ENCODE measurements at places on chromosomes 5 and 9.

DNA sequence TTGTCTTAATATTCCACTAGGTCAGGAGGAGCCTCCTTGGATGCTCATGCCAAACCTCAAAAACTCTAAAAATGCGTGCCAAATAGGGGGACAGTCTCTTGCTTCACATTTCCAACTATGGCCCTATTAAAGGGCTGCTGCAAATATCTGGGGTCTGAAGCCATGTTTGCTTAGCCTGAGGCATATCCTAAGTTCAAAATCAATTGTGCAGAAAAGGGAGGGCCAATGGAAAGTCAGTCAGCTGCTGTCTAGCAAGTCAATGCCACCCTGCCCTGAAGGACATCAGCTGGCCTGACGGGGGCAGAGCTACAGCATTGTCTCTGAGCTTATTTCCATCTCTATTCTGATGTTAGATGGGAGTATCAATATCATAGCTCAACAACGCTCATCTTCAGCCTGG, 93.6 kb downstream of the SH3TC2 start:
- no peak for DNase-seq

DNA sequence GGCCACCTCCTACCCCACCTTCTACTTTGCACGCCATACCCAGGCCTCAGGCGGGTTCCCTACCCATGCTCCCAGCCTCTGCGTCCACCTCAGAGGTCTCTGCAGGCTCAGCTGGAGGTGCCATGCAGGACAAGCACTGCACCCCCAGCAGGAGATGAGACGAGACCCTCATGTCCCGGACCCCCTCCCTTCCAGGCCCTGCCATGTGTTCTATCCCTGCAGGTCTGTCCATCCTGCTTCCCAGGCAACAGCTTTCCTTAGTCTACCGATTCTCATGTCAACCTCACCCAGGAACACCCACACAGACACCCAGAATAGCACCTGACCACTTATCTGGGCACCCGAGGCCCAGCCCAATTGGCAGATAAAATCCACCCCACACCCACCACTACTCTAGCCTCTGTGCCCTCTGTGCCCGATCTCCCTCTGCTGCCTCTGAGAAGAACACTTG, 52.1 kb downstream of the SEMA4D start:
- DNase-seq = no peak

- no peak for DNase-seq
Observed at GRCh38 chr5:170421826-170422225, 32.7 kb upstream of the KCNMB1 start.

- peak; percentile 43 for DNase-seq
Observed at GRCh38 chr9:68637020-68637419, 68.0 kb upstream of the PIP5K1B start.

GRCh38 chr5:50709471-50709870, 43.0 kb downstream of the PARP8 start:
- DNase-seq = no peak

- peak; percentile 20 for DNase-seq
Observed at GRCh38 chr5:103424026-103424425, 138.6 kb downstream of the NUDT12 start.

DNA sequence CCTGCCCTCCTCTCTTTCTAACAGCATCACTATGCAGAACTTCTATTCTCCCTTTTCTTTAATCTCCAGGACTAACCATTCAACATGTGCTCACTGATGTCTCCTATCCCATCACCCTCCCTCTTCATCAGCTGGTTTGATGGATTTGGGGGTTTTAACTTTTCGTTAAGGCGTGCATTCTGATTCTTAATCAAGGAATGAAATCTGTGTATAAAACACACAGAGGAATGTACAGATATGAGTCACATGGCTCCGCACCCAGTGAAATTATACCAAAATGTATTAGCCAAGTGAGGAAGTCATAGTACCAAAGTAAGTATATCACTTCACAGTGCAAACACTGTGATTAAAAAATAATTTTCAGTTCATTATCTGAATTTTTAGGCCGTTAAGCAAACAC, 35.2 kb downstream of the MARCHF11 start:
- DNase-seq = no peak

GRCh38 chr9:77587042-77587441, 61.1 kb downstream of the GNA14 start:
- DNase-seq = no peak

GRCh38 chr9:114769624-114770023, 36.2 kb downstream of the TNFSF15 start:
- no peak for DNase-seq

- DNase-seq = no peak
Observed at GRCh38 chr9:135080286-135081263, 6.9 kb upstream of the OLFM1 start.

- DNase-seq = no peak
Observed at GRCh38 chr5:142619815-142620214, 66.1 kb downstream of the FGF1 start.

DNA sequence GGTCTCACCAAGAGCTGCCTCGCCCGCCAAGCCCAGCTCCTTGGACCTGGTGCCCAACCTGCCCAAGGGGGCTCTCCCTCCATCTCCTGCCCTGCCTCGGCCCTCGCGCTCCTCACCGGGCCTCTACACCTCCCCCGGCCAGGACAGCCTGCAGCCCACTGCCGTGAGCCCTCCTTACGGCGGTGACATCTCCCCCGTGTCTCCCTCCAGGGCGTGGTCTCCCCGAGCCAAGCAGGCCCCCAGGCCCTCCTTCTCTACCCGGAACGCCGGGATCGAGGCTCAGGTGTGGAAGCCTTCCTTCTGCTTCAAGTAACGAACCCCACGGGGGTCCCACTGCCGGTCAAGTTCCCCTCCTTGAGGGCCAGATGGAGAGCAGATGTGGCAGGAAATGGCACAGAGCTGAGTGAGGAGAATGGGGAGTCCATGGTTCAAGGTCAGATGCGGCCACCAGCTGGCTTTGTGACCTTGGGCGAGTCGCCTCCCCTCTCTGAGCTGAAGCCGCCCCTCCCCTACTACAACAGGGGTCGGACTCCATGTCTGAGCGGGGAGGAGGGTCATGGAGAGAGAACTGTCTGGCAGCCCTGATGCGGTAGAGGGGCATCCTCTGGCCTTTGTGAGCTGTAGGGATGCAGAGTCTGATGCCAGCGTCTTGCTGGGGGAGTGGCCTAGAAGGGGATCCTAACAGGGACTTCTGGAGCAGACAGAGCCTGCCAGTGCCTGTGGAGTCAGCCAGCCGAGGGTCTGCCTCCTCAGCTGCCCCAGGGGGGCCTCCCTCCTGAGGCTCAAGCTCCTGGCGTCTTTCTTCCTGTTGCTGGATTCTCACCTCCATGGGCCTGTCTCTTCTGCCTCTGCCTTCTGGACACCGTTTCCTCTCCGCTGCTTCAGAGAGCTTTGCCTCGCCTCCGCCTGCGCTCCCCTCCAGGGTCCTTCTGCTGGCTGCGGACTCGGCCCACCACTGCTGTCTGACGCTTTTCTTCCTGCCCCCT, 9.9 kb downstream of the SYNPO start:
- DNase-seq = no peak

DNA sequence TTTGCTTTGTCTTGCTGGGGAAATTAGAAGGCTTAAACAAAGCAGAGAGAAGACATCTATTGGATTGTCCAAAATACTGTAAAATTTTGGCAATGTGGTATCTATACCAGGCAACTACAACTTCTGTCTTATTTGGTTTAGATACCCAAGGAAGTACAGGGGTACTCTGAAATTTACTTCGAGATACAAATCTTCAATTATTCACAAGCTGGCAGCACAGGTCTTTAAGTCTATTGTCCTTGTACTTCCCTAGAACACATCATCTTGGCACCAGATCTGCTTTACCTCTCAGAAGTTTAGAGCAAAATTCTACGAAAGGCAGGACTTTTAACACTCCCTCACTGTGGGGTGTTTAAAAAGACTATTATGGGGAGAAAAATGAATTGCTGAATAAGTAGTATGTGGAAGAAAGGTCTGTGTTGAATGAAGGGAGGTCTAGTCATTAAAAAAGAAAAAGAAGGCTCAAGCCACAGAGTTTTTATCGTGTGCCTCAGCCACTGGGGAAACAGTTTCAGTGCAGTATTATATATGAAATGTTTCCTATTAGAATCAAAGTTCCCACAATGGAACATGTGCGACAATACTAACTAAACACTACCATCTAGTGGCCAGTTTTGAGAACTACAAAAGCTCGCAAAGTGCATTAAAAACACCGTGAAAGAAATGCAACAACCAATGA, 93.7 kb downstream of the PDE4D start:
- DNase-seq = peak; percentile 38

DNA sequence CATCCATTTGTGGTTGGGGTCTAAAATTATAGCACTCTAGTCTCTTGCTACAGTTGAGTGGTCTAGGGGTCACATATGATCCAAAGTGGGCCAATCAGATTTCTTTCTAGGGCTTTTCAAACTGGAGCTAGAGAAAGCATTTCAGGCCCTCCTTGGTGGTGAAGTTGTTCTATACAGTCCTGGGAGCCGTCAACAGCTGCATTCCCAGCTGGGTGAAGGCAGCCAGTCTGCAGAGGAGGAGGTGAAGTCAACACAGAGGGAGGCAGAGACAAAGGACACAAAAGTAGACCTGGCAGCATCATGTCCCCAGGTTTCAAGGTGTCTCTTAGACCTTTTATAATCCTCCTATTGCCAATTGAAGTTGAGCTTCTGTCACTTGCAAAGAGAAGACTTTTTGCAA, 518.2 kb downstream of the BNC2 start:
- DNase-seq = no peak

GRCh38 chr9:121662891-121663580, 11.6 kb downstream of the DAB2IP start:
- no peak for DNase-seq

DNA sequence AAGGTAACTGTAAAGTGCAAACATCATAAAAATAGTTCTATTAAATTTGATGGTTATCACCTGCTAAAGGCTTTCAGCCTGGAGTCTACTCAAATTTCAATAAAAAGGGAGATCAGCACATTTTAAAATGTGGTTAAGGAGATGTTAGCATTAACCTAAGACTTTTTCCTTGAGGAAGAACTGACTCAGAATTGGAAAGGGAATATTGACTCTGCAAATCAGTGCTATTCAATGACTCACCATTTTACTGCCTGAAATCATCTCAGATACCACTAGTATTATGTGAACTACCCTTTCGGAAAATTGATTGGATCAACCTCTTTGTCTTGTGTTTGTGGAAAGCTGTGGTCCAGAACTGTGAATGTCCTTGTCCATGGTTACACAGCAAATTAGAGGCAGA, 113.3 kb downstream of the ADRB2 start:
- no peak for DNase-seq

- no peak for DNase-seq
Observed at GRCh38 chr9:80866576-80867227, 822.6 kb downstream of the TLE1 start.

GRCh38 chr9:134233022-134233421, 68.7 kb upstream of the RNU6ATAC start:
- no peak for DNase-seq

GRCh38 chr5:5755888-5756287, 333.4 kb downstream of the ICE1 start:
- DNase-seq = no peak

- no peak for DNase-seq
Observed at GRCh38 chr9:107644733-107645463, 155.3 kb upstream of the KLF4 start.

DNA sequence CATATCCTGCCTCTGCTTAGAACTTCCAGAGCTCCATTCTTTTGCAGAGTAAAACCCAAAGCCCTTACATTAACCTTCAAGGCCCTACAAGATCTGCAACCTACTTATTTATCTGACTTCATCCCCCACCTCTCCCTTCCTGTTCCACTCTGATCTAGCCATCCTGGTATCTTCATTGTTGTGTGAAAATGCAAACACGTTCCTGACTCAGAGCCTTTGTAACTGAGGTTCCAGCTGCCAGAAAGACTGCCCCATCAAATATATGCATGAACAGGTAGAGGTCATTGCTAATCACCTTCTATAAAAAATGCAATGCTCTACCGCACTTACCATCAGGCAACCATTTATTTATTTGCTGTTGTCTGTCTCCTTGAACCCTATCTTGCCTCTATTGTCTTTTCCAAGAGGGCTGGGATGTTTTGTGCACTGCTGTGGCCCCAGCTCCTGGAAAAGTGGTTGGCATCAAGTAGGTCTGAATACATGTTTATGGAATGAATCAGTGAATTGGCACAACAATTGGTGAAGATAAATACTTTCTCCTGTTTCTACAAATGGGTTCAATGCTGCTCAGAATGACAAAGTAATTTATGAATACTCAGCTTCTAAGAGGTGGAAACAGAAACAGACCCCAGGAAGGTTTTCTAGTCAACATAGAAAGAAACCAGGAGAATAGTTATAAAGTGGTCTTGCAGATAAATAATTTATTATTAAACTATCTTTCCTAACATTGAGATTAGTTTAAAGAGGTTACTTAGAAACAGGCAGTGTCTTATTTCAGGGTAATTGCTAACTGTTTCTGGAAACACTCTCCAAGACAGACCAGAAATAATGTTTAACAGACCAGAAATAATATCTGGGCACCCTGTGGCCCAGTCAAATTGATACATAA, 230.6 kb upstream of the CD180 start:
- DNase-seq = peak; percentile 2

DNA sequence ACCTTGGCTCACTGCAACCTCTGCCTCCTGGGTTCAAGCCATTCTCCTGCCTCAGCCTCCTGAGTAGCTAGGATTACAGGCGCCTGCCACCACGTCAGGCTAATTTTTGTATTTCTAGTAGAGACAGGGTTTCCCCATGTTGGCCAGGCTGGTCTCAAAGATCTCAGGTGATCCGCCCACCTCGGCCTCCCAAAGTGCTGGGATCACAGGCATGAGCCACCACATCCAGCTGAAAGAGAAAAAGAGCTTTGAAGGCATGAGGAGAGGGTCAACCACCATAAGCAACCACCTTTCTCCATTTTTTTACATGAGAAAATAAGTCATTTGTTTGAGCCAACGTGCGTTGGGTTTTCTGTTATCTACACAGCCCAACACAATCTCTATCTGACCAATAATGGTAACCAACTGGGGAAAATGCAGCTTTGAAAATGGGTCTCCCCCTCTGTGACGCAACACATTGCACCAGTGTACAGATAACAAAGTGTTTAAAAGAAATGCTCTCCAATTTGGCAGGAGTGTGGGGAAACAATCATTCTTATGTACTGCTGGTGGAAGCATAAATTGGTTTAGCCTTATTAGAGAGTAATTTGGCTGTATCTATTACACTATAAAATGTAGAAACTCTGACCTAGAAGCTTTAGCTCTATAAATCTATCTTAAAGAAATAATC, 45.8 kb upstream of the ZBTB43 start:
- no peak for DNase-seq

GRCh38 chr5:80978772-80979317, 18.7 kb downstream of the RASGRF2 start:
- DNase-seq = no peak

GRCh38 chr5:96008987-96009647, 47.5 kb upstream of the ELL2 start:
- no peak for DNase-seq

DNA sequence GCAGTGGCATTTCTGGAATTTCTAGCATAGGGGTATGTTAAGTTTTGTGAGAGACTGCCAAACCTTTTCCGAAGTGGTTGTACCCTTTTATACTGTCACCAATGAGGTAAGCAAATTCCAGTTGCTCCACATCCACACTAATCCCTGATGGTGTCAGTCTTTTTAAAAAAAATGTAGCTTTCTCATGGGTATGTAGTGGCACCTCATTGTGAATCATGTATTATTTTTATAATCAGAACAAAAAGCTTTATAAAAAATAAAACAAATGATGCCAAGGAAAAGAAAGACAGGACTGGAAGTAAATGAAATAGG, 93.4 kb upstream of the CLINT1 start:
- DNase-seq = no peak

GRCh38 chr5:116944183-116944582, 369.6 kb upstream of the SEMA6A start:
- no peak for DNase-seq
